ENCODE measurements at places on chromosomes 5 and 9. TPM values are rescaled to one million over a fixed set of nuclear protein-coding genes. Genes with fewer than 3 reads are reported as not detected.

- H3K4me3 ChIP-seq, result no peak overlapping the region
- H3K4me1 ChIP-seq, result peaks cover 62% of the 10 kb centered on the region
- no peaks in the 10 kb centered on the region for H3K27me3 ChIP-seq
- H3K36me3 ChIP-seq, result peaks cover 37% of the 10 kb centered on the region
Measured at GRCh38 chr9:91253488-91253887, 108.2 kb downstream of the AUH start.

Gene HMGCS1
- total RNA-seq, result 232 TPM

- H3K27ac ChIP-seq, result no peak overlapping the region
- no peaks in the 10 kb centered on the region for H3K27me3 ChIP-seq
- peak; percentile 32 for DNase-seq
- peaks cover 7% of the 10 kb centered on the region for H3K4me1 ChIP-seq
- no peak overlapping the region for H3K4me3 ChIP-seq
- H3K36me3 ChIP-seq, result peaks cover 11% of the 10 kb centered on the region
Measured at GRCh38 chr5:149367249-149367971, 9.6 kb downstream of the PCYOX1L start.

Gene FBXL7
- total RNA-seq, result 0.05 TPM

Gene ITK
- total RNA-seq, result 319 TPM

Gene AGXT2
- total RNA-seq, result not detected

All from activated T-helper 2 cell treated with anti-CD3 and anti-CD28 coated beads, Interferon-gamma antibody, Interleukin-2, Interleukin-4, amounts not matched to agents 10 μg/mL and 5 μg/mL and 100 μg/mL, durations not matched to agents 14 hours and 24 hours and 36 hours (primary cell).